Cerebellar nuclear complex (tissue), 1 donor: ENCODE measurements at places on chromosomes 2 and 18.

- no peak for DNase-seq
Observed at GRCh38 chr18:44396550-44396949, 284.1 kb upstream of the SETBP1 start.

DNA sequence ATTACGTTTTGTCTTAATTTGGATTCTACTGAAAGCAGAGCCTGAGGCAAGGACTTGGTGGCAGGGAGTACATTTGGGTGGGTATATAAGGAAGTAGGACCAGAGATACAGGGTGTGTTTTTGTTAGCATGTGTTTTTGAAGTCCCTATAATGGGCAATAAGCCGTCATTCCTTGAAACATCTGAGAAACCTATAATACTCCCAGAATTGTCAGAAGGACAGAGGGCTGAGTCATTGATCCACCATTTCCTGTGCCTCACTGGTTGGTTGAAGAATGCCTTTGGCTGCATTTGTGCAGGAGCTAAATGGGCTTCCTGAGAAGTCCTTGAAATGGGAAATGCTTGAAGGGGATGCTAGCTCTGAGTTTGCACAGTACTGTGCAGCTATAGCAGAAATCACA lies 281.8 kb upstream of the ZEB2 start:
- DNase-seq = no peak

DNA sequence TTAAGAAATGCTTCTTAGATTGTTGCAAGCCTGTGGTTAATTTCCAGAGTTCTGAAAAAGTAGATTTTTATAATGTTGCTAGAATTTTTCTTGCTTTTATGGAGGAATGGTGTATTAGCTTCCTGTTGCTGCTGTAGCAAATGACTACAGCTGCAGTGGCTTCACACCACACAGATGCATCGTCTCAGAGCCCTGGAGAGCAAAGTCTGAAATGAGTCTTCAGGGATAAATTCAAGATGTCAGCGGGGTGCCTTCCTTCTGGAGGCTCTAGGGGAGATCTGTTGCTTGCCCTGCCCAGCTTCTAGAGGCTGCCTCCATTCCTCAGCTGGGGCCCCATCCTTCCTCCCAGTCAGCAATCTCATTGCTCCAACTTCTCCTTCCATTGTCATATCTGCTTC lies 187.8 kb downstream of the ZNF516 start:
- DNase-seq = no peak

GRCh38 chr2:134917360-134917865 lies 1.2 kb upstream of the CCNT2 start:
- DNase-seq = no peak

GRCh38 chr2:148282201-148282600 lies 261.3 kb downstream of the MBD5 start:
- DNase-seq = no peak

DNA sequence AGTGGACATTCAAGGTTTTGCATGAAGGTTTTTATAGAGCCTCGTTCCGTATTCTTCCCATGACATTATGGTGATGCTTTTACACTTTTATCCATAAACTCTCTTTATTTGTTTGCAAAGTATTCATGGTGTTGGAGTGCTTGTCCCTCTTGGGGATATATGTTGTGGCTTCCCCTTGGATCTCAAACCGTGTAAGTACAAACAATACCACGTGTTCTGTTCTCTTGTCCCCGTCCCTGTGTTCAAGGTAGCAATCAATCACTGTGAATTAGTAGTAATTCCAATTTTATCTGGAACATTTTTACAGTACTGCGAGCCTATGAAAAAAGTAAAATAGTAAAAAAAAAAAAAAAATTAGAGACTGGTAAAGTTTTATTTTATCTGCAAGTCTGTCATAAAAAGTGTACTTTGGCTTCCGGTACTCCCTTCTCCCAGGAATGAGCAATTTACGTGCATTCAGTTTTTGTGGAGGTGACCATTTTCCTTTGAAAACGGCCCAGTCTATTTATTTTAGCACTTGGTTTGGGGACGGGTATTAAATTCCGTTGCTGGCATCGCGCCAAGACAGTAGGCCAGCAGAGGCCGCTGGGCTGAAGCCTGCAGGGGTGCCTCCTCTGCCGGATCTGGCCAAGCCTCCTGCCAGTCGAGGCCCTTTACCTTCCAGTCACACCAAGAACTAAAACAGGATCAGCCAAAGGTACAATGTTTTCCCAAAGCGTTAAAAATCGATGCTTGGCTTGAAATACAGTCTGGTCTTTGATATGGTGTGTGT lies 175.7 kb downstream of the SOCS6 start:
- peak; percentile 70 for DNase-seq

- no peak for DNase-seq
Observed at GRCh38 chr2:5985536-5986385, 293.6 kb downstream of the SOX11 start.

GRCh38 chr2:157830696-157831570 lies 45.2 kb downstream of the ACVR1 start:
- no peak for DNase-seq

DNA sequence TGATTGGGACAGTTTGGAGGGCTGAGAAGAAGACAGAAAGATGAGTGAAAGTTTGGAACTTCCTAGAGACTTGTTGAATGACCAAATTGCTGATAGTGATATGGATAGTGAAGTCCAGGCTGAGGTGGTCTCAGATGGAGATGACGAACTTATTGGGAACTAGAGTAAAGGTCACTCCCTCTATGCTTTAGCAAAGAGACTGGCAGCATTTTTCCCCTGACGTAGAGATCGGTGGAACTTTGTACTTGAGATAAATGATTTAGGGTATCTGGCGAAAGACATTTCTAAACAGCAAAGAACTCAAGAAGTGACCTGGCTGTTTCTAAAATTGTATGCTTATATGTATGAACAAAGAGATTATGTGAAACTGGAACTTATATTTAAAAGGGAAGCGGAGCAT lies 221.2 kb upstream of the KCNJ3 start:
- no peak for DNase-seq
